ENCODE measurements at places on chromosomes 4 and X.

DNA sequence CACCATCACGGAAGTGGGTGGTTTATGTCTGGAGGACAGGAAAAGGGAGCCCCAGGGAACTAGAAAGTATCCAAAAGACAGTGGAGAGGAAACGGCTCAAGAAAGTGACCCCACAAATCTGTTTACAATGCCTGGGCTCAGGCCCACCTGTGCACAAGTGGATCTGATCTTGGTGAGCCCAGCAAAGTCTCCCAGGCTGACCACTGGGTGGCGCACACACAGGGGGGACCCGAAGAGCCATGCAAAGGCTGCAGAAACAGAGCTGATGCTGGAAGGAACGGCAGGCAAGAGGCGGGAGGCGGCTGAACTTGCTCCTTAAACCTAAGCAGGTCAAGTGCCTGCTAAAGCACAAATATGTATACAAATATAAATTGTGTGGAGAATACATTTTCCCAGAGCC is 9.6 kb downstream of the HAUS7 start:
- no peak for DNase-seq

GRCh38 chrX:110966839-110967238 is 129.2 kb upstream of the PAK3 start:
- no peak for DNase-seq

- DNase-seq, result no peak
Observed at GRCh38 chrX:119696251-119696890, 3.4 kb upstream of the SEPTIN6 start.

- no peak for DNase-seq
Observed at GRCh38 chr4:24226023-24226422, 336.2 kb upstream of the PPARGC1A start.

GRCh38 chr4:43496188-43496587 is 603.7 kb downstream of the GRXCR1 start:
- no peak for DNase-seq

GRCh38 chr4:73451404-73451803 is 15.4 kb downstream of the AFP start:
- DNase-seq, result no peak

- DNase-seq, result no peak
Observed at GRCh38 chr4:134201216-134202161, at the start of gene PABPC4L. PABPC4L (minus strand) TSS chr4:134201789; CDS start chr4:134201019, 770 bp downstream.

DNA sequence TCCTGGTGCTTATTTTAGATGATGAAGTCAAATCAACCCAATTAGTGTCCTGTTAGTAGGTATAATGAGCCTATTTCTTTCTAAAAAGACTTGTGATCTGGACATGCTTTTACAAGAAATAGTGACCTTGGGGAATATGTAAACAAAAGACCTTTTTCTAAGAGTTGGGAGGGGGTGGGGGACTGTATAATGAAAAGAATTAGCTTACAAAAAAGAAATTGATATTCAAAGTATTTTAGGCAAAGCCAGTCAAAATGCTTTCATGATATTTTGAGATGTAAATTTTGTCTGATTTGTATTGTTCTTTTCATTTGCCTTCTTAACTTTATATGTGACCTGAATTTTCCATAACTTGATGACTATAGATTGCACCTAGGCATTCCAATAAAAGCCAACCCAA is 114.6 kb downstream of the DCTD start:
- no peak for DNase-seq

- no peak for DNase-seq
Observed at GRCh38 chrX:12447448-12448064, 309.3 kb downstream of the FRMPD4 start.

DNA sequence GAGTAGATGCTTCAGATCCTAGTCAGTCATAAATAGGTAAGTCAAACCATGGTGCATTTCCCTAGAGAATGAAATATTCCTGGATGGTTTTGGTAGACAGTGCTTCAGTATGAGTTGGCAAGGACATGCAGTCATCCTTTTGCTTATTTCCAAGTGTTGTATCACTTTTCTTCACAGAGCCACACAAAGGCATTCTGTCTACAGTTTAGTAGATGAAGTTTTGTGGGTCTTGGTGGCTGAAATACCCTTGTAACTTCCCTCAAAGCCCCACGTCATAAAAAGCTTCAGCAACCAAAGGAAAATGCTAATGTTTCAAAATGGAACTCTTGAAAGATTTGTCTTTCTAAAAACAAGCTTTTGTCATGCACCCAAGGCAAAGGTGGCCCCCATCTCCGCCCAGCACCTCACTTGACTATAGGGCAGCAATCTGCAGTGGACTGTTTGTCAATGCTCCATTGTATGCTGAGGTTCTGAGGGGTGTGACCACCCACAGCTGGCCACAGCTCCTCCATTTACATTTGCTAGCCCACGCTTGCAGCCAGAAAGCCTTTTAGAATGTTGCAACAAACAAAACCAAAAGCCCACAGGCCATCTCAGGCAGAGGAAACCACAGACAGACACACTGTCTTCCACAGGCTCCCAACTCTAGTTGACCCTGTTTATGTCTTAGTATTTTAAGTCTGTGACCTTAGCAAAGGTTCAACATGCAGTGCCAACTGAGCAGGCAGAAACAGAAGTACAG is 87.1 kb upstream of the FAM9C start:
- DNase-seq, result no peak

- no peak for DNase-seq
Observed at GRCh38 chr4:81799371-81799770, 327.7 kb upstream of the RASGEF1B start.

DNA sequence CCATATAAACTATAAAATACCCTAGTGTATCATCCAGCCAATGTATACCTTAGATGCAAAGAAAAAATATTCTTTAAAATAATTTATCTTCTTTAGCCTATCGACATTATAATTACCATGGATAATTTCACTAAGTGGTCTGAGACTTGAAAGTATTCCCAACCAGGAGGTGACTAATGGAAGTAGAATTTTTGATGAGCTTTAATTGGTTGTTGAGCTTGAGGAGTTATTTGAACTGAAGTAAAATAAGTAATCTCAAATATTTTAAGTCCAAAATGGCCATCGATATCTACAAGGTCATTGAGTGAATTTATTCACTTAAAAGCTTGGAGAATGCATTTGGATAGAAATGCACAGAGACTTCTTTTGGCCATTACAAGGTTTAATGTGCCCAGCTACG is 436.2 kb downstream of the TLL1 start:
- no peak for DNase-seq

- DNase-seq, result no peak
Observed at GRCh38 chr4:102836596-102836995, 9.2 kb upstream of the UBE2D3 start.

GRCh38 chr4:114472269-114473032 is 126.2 kb upstream of the UGT8 start:
- no peak for DNase-seq

GRCh38 chr4:128812442-128813235 is 3.1 kb downstream of the JADE1 start:
- DNase-seq, result peak; percentile 23

DNA sequence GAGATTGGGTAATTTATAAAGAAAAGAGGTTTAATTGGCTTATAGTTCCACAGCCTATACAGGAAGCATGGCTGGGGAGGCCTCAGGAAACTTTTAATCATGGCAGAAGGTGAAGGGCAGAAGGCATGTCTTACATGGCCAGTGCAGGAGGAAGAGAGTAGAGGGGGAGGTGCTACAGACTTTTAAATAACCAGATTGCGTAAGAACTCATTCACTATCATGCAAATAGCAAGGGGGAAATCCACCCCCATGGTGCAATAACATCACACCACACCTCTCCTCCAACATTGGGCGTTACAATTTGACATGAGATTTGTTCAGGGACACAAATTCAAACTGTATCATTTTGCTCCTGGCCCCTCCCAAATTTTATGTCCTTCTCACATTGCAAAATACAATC is 353.8 kb upstream of the PABPC5 start:
- no peak for DNase-seq

- DNase-seq, result no peak
Observed at GRCh38 chr4:24417206-24417605, 167.1 kb downstream of the DHX15 start.

DNA sequence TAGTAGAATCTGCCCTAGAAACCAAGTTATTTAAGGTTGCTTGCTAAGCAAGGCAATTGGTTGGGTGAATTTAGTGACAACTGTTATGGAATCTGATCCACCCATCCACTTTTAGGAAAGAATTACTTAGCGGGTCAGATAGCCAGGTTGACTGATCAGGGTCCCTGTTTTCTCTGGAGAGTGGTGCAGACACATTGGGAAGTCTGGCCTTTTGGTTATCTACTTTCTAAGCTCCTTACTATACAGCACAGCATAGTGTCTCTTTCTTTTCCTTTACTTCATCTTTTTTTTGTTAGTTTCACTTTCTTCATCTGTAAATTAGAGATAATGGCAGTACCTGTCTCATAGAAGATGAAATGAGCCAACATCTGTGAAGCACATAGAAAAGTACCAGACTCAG is 7.4 kb downstream of the HERC3 start:
- no peak for DNase-seq

GRCh38 chr4:128543696-128544095 is 256.1 kb upstream of the PGRMC2 start:
- DNase-seq, result no peak

DNA sequence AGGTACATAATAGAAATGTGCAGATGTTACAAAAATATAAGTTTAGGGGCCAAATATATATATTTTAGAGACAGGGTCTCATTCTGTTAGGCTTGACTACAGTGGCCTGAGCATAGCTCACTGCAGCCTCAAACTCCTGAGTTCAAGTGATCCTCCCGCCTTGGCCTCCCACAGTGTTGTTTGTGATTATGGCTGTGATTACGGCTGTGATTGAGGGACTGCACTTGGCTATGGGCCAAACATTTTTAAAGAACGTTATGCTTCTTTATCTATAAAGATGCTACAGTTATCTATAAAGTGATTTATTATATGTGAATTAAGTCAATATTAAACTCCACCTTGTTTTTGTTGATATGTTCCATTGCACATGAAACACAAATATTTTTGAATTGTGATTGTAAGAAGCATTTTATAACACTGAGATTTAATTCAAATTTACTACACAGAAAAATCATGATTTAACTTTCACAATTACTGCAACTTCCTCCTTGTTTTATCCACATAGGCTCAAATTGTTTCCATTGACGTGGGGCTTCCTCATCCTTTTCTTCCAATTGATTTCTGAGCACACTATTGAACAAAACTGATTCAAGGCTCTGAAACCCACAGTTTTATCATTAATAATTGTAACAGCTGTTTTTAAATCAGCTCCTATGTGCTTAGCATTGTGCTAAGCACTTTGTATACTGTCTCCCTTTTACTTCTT is 68.4 kb upstream of the BMPR1B start:
- DNase-seq, result no peak

GRCh38 chr4:57314636-57315035 is 204.5 kb upstream of the IGFBP7 start:
- DNase-seq, result no peak

DNA sequence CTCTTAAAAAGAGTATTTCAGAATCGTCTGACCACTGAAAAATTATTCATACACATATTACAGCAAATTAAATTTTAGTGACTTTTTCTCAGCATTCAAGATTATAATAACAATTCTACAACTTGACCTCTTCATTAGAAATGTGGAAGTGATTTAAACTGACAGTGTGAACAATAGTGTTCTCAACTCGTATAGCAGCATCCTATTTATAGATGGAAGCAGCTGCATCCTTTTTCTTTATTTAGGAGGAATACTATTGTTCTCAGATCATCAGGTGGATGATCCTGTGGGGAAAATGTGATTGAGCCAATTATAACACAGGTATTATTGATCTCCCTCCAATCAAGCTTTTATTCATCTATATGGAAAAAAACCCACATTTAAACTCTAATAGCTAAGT is 56.7 kb downstream of the RAPGEF2 start:
- DNase-seq, result no peak

Data from stimulated activated CD4-positive, alpha-beta T cell treated with anti-CD3 and anti-CD28 coated beads, Interleukin-1b, Interleukin-23, amount 100 ng/mL, for 24 hours (primary cell).